ENCODE measurements at places on chromosomes 16 and 17. TPM values are rescaled to one million over a fixed set of nuclear protein-coding genes. Genes with fewer than 3 reads are reported as not detected.
A peak's percentile ranks its signal among the peaks of the same experiment; 100 is the strongest.

Gene ERAL1
- total RNA-seq: 19.5 TPM

DNA sequence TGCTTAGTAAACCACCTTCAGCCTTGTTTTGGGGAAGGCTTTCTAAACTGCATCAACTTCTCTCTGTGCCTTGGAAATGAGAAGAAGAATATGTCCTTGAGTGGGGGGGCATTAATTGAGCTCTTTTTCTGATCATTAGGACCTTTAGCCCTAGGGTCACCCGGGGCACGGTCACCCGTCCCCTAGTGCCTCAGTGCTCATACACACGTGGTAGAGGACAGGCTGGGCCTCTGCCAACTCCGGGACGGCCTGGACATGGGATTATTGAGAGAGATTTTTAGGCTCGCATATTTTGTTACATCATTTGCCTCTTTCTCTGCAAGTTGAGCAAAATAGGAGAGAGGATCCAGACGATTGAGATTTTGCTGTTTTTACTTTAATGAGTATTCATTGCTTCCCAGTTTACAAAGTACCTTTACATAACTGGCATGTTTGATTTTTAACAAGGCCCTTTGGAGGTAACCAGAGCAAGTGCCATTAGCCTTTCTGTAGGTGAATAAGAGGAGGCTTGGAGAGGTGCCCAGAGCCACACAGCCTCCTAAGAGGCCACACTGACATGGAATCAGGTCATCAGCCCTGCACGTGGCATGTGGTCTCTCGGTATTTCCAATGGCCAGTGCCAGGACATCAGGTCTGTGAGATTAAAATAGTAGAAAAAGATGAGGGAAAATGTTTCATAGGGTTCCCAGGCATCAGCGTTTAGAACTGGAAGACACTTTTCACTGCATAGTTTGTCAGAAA, 11.1 kb downstream of the PMM2 start:
- no peak for DNase-seq

DNA sequence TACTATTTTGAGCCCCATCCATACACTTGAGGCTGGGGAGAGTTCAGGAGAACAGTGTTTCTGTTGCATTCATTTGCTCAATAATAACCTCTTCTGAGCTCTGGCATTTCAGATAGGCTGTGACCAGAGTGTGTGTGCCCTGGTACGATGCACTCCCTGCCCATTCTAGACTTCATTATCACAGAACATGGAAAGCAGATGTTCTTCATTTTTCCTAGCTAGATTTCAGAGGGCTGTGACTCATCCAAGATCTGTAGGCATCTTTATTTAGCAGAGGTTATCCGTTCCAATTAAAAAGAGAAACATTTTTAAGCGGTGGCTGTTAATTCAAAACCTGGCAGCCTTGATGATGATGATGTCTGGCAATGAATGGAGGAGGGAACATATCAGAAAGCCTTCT, 228.8 kb upstream of the EEF2KMT start:
- DNase-seq: no peak

Gene CA7
- total RNA-seq: not detected

- no peak for DNase-seq
These were observed 184.5 kb downstream of the NTN1 start for GRCh38 chr17:9205520-9206409.

DNA sequence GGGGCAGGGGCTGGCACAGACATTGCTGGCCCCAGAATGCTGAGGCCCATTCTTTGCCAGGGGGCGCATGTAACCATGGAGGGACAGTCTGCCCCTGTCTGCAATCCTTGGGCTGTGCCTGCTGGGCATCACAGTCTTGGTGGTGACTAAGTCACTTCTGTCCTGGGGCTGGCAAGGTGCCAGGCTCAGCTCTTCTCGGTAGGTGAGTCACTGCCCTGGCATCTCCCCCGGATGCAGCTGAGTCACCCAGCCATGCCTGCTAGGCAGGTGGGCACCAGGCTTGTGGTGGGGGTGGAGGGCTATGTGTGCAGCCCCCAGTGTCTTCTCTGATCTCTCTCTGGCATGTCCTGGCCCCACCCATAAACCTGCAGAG, 5.6 kb downstream of the RARA start:
- DNase-seq: peak; percentile 75

Gene CLDN7
- not detected for total RNA-seq

DNA sequence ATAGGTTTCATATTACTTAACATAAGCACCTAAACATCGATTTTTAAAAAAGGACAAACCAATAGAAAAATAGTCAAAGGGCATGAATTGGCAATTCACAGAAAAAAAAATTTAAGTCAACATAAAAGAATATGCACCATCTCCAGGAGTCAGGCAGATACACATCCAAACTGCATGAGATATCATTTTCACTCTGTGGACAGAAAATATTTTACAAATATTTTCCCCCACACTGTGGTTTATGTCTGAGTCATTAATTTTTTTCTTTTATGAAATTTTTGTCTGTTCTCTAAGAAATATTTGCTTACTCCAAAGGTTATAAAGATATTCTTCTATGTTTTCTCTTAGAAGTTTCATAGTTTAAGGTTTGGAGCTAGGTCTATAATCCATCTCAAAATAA, 74.4 kb upstream of the DNAH17 start:
- DNase-seq: no peak

DNA sequence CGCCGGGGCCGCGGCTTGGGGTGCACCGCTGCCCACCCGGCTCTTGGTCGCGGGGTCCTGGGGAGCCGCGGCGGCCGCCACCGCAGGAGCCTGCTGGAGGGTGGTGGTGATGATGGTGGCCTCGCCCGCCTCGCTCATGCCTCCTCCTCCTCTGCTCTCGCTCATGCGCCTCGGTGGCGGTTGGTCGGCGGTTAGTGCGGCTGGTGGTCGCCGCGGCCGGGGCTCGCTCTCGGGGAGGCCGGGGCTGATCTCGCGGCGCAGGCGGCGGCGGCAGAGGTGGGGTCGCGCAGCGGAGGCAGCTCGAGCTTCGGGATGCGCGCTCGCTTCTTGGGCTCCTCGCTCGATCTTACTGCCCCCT, 41.6 kb downstream of the AHSP start:
- DNase-seq: no peak

Gene TBC1D3G
- total RNA-seq: not detected

Gene UTS2R
- not detected for total RNA-seq

DNA sequence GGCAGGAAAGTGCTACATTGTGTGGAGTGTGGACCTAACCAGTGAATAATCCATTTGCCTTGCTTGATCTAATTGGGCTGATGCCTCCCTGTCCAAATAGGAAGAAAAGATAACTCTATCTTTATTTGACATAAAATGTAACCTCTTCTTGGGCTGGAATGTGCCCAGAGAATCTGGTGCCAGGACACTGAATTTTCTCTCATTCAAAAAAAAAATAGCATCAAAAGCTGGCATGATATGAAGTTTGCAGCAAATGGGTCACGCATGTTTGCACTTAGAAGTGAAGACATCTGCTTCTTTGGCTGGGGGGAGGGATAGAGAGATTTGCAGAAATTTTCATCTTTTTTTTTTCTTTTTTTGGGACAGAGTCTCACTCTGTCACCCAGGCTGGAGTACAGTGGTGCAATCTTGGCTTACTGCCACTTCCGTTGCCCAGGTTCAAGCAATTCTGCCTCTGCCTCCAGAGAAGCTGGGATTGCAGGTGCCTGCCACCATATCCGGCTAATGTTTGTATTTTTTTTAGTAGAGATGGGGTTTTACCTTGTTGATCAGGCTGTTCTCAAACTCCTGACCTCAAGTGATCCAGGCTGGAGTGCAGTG, 478.2 kb upstream of the EEF2KMT start:
- peak; percentile 85 for DNase-seq

DNA sequence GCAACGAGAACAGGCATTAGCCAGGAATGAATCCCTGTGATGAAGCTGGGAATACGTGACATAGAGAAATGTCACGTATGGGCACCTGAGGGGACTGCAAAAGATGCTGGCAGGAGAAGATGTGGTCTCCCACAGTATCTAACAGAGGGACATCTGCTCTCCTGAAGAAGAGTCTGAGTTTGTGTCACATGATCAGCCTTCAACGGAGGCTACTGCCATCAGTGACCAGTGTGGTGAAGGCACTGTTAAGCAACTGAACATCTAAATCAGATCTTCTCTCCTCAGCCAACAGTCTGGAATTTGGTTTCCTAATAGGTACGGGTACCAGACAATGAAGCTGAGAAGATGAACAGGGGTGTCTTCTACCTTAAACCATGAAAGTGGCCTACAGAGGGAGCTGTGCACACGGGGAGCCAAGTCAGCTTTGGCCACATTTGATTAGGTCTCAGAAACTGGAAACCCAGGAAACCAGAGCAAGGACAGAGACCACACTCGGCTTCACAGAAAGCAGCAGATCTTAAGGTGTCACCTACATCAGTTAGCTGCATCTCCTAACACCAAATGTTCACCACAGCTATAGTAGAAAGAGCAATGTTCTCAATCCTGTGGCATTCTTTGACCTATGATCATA, 41.8 kb downstream of the BRD7 start:
- peak; percentile 93 for DNase-seq

Gene SRCIN1
- total RNA-seq: 0.14 TPM

- peak; percentile 82 for DNase-seq
These were observed 8.5 kb upstream of the ZC3H18 start for GRCh38 chr16:88561485-88562359.

Gene KRTAP2-2
- total RNA-seq: not detected

DNA sequence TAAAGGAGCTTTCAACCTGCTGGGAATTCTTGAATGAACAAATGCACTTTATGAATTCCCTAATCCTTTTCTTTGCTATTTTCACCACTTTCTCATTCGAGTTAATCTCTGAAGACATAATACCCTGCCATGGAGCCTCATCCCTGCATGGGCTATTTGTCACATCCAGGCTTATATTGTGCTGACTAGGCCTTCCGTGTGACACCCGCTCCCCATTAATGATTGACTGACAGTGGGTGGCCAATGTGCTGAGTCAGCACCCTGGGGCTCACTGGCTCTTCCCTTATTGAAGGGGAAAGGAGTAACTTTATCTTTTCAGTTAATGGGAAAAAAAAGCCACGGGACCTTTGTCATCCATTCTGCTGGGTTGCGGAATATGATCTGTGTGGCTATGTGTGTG, 1024.8 kb upstream of the EEF2KMT start:
- no peak for DNase-seq

- peak; percentile 14 for DNase-seq
These were observed 8.0 kb downstream of the CFAP20 start for GRCh38 chr16:58121132-58121531.

Gene OR1A1
- not detected for total RNA-seq

DNA sequence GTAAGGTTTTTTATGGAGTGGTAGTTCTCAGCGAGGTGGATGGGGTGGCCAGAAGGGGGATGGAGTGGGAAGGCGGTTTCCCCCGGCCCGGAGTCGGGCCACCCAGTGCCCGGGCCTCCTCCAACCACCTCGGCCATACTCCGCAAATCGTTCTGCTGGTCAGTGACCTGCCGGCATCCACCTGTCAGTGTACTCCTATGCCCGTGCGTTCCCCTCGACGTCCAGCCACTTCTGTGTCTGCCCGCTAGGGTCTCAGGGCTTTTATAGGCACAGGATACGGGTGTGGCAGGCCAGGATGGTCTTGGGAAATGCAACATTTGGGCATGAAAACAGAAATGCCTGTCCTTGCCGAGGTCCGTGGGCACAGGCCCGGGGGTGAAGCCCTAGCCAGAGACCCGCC, 19.3 kb upstream of the ASGR2 start:
- no peak for DNase-seq

DNA sequence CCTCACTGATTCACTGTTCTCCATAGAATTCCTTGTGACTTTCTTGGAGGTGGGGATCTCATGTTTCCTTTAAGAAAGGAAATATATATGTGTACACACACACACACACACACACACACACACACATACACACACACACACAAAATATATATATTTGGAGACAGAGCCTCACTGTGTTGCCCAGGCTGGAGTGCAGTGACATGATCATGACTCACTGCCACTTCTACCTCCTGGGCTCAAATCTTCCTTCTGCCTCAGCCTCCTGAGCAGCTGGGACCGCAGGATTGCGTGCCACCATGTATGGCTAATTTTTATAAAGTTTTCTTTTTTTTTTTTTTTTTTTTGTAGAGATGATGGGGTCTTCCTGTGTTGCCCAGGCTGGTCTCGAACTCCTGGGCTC, 45.9 kb downstream of the CDH13 start:
- DNase-seq: no peak

DNA sequence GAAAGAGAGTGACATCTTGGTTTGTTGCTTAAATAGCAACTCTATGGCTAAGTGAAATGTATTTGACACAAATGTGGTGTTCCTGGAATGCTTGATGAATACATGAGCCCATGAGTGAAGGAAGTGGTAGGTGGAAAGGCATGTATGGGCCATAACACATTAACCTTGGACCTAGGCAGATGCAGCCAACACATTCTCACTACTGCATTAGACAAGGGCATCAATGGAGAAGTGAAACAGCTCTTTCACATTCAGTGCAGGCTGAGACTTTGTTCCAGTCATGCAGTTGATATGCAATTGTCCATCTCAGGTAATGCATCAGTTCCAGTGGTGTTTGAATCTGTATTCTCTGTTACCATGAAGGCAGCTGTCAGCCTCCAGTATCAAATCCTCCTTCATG, 133.6 kb downstream of the HS3ST3B1 start:
- no peak for DNase-seq

Gene CAVIN1
- not detected for total RNA-seq

GRCh38 chr17:1709971-1710806, at the start of gene TLCD2:
TLCD2 (minus strand) TSS chr17:1710377; CDS start chr17:1710242, 135 bp downstream.
- no peak for DNase-seq

- DNase-seq: no peak
These were observed 22.4 kb downstream of the SLC35G3 start for GRCh38 chr17:35171834-35172233.

GRCh38 chr16:58906981-58907715, 173.0 kb upstream of the GOT2 start:
- no peak for DNase-seq
